ENCODE measurements at places on chromosomes 5 and 9.

DNA sequence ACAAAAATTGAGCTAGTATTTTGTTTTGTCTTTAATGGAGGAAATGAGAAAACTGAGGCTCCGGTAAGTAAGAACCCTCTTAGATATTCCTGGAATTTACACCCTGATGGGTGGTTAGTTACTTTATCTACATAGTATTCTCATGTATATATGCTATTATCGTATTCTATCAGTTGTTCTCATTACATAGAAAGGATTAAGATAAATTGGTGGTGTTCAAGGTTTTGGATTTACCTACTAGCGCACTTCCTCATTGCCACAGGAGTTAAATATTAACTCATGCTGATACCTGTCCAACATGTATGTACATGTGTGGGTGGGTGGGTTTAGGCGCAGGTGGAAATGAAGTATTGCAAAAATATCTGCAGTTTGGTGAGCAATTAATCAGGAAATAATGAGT, 61.1 kb upstream of the IFNE start:
- no peak for DNase-seq

DNA sequence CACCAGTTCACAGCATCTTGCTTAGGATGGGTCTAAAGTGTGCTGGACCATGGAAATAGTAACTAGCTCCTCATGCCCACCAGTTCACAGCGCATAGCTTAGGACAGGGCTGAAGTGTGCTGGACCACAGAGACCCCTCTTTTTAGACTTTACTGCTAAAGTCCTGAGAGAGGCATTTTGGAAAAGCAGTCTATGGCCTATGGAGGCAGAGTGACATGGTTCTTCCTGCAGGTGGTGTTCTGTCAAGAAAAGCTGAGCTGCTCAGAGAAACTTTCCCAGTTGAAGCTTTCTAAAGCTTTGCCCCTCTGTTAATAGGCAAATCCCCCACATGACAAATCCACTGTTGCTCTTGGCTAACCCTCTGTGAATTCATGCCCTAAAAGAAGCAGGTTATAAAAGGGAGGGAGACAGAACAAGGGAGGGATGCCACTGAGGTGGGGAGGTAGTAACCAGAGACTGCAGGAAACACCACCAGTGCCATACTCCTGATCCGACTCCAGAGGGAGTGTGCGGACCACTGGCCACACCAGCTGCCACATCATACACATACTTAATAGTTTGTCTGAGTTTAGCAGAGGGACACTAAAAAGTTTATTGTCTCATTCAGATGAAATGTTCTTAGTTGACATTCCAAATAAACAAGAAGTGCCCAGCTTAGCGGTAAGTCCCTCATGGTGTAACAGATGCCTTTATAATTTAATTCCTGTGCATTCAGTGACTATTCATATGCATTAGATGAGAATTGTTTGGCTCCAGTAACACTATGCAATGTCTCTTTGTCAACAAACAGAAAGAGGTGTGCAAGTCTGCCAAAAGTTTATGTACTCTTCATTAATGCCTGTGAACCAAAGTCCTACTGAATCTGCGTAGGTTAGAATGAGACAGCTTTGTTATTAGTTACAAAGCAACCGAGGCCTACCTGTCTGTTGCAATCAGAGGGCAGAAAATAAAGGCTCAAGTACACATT, 236.2 kb upstream of the NFIL3 start:
- DNase-seq = no peak

DNA sequence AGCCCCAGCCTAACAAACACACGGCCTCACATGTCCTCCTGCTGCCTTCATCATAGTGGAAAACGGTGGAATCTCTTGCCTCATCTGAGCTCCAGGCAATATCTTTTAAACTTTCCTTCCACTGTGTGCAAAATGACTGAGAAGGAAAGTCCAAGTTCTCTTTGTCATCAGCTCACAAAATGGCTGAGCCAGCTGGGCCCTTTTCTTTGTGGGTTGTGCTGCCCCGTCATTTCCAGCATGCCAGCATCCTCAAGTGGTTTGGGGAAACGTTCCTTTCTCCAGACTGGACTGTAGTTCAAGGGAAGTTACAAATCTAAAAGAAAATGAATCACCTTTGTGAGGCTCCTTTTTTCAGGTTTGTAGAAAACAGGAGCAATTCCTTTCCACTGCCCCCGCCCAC, 171.1 kb upstream of the FSTL4 start:
- DNase-seq = no peak

- DNase-seq = no peak
Observed at GRCh38 chr5:58182287-58182841, 277.5 kb downstream of the PLK2 start.

GRCh38 chr5:142287096-142287972, 37.5 kb downstream of the SPRY4 start:
- DNase-seq = peak; percentile 55

GRCh38 chr5:162769019-162769418, 668.4 kb upstream of the CCNG1 start:
- DNase-seq = no peak

DNA sequence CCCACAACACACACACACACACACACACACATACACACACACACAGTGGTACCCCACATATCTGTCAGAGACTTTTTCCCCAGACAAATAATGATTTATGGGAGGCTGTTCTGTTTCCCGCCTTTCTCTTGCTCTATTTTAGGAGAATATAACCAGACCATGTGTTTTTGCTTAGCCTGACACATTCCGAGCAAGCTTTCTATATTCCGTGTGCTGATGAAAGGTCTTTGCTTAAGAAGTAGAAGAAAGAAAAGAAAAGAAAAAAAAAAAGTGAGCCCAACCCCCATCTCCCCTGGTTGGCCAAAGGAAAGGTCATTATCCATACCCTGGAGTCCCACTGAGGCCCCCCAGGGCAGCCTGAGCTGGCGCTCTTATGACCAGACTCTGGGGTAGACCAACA, 338.6 kb downstream of the SLIT3 start:
- DNase-seq = no peak

DNA sequence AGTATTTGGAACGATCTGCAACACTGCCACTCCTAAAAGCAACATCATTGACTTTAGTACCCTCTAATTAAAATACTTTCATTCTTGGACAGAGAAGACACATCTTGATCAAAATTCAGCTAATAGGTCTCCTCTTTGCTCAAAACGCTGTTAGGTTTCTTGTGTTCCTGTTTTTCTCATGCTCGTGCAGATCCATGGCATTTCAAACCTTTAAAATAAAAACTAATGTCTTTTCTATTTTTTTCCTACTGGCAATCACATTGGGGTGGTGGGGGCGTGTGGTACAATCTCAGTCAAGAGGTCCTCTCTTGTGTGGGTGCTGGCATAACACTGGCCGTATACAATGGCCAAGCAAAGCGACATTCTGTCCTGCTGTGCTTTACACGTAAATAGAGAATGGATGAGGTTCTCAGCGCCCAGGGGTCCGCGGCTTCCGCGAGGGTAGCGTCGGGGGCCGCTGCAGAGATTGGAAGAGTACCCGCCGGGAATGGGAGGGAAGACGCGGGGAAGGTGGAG, 315 bp upstream of the GPR150 start:
- DNase-seq = no peak

DNA sequence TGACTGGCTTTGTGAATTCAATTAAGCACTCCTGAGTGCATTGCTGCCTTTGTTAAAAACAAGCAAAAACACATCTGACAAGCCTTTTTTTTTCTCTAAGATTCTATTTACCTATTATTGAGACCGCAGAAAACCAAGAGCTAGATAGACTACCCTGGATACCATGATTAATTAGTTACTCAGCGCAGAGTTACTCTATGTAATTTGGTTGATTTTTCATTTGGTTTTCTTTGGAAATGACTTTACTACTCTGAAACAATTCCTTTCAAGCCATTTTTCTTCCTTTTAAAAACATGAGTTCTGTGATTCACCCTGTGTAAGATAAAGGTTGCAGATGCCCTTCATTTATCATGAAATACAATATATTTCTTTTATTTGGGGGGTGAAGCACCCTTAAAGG, 421.6 kb upstream of the PIK3R1 start:
- no peak for DNase-seq

DNA sequence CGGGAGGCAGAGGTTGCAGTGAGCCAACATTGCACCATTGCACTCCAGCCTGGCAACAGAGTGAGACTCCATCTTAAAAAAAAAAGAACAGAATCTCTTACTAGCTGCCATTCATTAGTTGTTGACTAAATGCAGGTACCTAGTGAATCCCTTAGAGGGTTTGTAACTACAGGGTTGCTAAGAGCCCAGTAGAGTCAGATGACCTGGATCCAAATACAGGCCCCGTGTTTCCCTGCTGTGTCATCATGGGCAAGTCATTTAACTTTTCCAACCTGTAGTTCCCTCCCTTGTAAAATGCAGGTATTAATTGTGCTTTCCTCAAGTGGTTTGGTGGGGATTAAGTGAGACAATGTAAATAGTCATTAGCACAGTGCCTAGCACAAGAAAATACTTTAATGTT, 32.8 kb downstream of the PLAC8L1 start:
- no peak for DNase-seq

GRCh38 chr5:91382530-91383026, 539 bp downstream of the ARRDC3 start:
- DNase-seq = no peak

GRCh38 chr5:132030610-132031009, 19.2 kb upstream of the ACSL6 start:
- no peak for DNase-seq

DNA sequence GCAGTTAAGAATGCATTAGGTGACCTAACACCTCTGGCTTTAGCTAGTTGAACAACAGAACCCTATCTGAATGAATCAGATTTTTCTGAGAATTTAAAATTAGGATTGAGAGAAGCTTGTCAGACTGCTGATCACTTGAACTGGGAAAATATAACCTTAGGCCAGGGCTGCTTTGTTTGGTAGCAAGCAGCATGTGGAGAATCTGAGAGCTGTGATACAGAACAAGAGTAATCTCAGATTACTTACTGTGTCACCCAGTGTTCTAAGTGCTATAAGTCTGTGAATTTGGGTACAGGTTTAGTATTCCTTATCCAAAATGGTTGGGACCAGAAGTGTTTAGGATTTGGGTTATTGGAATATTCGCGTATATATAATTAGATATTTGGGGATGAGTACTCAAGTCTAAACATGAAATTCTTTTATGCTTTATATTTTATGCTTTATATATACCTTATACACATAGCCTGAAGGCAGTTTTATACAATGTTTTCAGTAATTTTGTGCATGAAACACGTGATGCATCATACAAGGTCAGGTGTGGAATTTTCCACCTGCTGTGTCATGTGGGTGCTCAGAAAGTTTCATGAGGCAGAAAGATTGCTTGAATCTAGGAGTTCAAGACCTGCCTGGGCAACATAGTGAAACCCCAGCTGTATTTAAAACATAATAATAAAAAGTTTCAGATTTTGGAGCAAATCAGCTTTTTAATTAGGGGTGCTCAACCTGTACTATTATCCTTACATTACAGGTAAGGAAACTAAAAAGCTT, 8.3 kb upstream of the CHD1 start:
- no peak for DNase-seq

DNA sequence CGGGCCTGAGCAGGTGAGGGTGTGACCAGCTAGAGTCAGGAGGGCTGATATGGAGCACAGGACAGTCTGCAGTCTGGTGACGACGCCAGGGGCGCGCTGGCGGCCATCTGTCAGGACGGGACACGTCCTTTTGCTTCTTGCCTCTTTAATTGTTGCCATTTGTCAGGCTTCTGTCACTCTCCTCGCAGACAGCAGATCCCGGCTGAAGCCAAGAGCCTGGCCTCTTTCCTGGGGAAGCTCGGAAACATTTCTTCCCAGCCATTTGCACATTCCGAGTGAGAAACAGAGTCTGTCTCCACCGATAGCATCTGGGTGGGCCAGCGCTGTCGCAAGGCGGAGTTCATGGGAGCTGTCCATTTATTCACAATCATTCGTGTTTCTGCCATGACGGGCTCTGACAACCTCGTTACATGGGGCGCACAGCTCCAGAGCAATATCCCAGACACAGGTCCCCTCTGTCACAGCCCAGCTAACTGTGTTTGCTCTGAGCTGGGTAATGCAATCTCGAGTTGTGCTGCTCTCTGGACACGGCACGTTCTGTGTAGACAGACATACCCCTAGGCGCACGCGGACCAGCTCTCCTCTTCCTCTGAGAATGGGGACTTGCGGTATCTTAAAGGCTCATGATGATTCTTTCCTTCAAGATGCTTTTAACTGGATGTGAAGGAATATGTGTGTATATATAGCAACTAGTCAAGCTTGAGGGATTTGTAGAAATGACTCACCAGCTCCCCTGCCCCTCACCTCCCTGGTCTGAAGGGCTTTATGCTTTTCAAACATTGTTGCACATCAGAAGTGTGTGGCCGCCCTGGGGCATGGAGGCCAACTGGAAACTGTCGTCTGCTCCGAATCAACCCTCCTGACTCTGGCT, 105.3 kb upstream of the FCN2 start:
- no peak for DNase-seq

DNA sequence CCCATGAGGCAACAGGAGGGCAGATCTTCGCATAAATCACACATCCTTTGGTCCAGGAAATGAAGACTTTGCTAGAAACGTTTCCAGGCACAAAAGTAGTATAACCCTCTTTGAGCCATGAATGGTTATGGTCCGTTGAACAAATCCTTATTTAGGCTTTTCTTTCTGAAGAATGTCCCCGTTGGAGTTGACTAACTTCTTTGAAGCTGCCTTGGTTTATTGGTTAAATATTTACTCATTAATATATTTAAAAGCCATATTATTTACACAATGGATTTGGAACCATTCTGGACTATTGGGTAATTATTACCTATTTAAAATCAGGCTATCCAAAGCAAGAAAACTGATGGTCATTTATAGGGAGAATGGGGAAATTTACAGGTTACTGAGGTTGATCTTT, 347.6 kb upstream of the SLC30A5 start:
- no peak for DNase-seq

- no peak for DNase-seq
Observed at GRCh38 chr9:107810461-107810961, 320.9 kb upstream of the KLF4 start.

GRCh38 chr5:61637566-61637965, 305.5 kb downstream of the ZSWIM6 start:
- no peak for DNase-seq

DNA sequence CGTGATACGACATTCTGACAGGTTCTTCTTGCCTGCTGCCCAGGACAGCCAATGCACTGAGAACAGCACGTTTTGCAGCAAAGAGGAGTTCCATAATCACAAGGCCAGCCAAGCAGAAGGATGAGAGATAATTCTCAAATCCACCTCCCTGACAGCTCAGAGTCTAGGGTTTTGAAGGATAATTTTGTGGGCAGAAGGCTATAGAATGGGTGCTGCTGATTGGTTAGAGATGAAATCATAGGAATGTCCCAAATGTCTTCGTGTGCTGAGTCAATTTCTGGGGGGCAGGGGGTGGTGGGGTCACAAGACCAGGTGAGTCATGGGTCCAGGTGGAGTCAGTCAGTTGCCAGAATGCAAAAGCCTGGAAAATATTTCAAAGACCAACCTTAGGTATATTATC, 175.5 kb upstream of the SLC30A5 start:
- DNase-seq = no peak

DNA sequence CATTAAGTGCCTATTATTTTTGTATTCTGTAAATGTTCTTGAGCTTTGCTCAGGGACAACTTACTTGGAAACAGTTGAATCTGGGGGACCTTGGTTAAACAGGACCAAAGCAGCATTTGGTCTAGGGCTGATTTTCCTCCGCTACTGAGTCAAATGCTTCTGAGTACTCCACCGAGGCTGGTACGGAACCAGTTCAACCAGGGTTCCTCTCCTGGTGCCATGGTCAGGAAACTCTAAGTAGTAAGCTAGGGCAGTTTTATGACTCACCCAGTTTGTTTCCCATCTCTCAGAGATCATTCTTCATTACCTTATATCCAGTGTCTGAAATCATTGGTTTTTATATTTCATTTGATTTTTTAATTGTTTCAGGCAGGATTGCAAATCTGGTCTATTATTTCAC, 111.9 kb upstream of the TNFAIP8 start:
- no peak for DNase-seq

- DNase-seq = no peak
Observed at GRCh38 chr9:132828201-132828770, 49.8 kb downstream of the AK8 start.

Data from GM19239 (cell line).